ENCODE measurements at places on chromosomes 16 and 17.
A peak's percentile ranks its signal among the peaks of the same experiment; 100 is the strongest.

DNA sequence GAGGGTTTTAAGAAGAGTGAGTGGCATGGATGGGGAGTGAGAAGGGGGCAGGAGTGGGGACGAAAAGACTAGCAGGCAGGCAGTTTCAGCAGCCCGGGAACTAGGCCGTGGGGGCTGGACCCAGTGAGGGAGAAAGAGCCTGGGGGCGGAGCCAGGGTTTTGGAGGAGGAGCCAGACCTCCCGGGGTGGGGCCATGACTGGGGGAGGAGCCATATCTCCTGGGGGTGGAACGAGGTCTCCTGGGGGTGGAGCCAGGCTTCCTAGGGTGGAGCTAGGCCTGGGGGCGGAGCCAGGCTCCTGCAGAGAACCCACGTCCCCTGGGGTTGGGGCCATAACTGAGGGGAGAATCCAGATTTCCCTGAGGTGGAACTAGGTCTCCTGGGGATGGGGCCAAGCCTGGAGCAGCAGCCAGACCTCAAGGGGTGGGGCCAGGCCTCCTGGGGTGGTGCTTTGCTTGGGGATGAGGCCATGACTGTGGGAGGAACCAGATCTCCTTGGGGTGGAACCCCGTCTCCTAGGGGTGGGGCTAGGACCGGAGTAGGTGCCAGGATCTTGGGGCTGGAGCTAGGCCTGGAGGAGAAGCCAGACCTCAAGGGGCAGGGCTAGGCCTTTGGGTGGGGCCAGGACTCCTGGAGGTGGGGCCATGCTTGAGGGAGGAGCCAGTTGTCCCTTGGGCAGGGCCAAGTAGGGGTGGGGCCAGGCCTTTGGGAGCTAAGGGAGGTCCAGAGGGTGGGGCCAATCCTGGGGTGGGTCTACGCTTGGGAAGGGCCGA, 41.7 kb upstream of the JPH3 start:
- no peak for DNase-seq

DNA sequence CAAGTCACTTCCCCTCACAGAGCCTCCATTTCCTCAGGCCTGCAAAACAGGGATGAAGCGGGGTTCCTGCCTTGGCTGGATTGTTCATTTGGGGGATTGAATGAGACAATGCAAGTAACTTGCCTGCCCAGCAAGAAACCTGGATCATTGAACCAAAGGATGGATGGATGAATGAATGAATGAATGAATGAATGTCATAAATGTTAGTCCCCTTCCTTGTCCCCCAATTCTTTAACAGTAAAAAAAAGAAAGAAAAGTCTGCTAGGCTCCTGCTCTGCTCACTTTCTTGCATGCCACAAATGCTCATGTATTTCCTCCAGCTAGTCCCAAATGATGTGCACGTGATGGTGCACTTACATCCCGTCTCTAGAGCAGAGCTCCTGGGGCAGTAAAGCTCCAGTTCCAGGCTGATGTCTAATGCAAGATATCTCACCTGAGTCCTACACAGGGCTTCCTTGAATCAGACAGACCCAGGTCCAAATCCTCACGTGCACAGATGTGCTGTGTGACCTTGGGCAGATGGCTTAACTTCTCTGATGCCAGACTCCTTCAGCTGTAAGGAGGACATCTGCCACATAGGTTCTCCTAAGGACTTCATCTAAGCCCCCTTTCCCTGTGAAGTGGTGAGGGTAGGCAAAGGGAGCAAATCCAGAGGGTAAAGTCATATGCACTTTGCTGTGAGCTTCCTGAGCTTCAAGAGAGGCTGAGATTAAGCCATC, 45.5 kb downstream of the C16orf82 start:
- peak; percentile 38 for DNase-seq

DNA sequence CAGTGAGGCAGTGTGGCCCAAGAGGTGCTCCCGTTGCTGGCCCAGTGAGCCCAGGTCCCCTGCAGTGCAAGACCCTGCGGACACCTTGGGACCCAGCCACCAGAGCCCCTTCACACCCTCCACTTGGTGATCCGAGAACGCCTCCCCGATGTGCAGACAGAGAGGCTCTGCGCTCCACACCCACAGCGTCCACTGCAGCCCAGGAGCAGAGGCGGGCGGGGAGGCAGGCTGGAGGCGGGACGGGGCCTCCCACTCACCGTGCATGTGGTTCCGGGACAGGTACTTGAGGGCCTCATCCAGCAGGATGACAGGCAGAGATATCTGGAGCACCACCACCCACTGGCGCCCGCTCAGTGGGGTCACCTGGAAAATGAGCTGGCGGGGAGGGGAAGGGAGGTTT, 12.1 kb upstream of the P2RX1 start:
- DNase-seq: no peak

DNA sequence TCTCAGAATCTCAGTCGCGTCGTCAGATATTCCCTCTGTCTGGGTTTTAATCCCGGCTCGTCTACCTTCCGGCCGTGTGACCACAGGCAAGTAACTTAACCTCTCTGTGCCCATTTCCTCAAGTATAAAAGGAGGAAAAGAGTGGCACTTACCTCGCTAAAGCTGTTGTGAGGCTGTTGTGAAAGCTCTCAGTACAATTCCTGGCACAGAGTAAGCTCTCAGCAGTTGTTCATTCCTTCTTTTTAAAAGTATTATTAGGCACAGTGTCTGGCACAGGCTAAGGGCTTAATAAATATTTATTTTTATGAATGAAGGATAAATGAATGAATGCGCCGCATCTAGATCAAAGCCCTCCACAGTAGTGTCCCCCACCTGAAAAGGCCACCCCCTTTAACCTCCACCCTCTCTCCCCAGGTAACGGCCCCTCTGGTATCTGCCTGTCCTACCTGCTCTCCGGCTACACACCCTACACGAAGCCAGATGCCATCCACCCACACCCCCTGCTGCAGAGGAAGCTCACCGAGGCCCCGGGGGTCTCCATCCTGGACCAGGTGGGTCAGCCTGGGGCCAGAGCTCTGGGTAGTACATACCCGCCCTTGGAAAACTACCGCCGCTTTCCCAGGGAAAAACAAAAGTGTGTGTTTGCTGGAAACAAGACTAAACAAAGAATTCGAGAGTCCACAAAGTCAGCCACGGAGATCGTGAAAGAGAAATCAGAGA, 6.0 kb downstream of the OSGIN1 start:
- no peak for DNase-seq

DNA sequence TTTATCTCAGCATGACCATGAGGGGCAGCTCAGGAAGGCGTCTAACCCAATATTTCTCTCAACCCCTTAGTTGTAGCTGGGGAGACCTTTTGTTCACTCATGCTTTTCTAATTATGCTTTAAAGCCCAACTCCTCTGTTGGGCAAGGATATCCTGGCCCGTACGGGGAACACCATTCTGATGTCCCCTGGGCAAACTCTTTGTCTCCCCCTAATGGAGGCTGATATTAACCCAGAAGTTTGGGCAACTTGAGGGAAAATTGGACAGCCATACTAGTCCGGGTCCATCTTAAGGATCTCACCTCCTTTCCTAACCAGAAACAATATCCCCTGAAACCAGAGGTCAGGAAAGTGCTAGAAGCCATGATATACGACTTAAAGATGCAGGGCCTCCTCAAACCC, 143.7 kb upstream of the COX10 start:
- no peak for DNase-seq

- DNase-seq: no peak
Measured at GRCh38 chr16:705431-706188, at the start of gene FBXL16. FBXL16 (minus strand) TSS chr16:705801; CDS start chr16:697405, 8,396 bp downstream.

DNA sequence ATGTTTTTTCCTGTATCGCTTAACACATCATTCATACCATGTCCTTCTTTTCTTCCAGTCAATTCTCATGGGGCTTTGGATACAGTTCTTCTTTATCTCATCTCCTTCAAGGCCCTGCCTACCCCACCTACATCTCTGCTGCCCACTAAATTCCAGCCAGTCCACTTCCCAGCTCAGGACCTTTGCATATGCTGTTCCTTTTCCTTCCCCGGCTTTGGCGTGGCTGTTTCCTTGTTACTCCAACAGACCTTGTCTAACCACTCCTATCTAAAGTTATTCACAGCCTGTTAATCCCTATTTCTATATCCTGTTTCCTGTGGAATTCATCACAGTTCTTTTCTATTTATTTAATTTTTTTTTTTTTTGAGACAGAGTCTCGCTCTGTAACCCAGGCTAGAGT, 6.6 kb upstream of the STAT3 start:
- no peak for DNase-seq

- DNase-seq: no peak
Measured at GRCh38 chr16:2819939-2820835, 3.1 kb downstream of the PRSS21 start.

DNA sequence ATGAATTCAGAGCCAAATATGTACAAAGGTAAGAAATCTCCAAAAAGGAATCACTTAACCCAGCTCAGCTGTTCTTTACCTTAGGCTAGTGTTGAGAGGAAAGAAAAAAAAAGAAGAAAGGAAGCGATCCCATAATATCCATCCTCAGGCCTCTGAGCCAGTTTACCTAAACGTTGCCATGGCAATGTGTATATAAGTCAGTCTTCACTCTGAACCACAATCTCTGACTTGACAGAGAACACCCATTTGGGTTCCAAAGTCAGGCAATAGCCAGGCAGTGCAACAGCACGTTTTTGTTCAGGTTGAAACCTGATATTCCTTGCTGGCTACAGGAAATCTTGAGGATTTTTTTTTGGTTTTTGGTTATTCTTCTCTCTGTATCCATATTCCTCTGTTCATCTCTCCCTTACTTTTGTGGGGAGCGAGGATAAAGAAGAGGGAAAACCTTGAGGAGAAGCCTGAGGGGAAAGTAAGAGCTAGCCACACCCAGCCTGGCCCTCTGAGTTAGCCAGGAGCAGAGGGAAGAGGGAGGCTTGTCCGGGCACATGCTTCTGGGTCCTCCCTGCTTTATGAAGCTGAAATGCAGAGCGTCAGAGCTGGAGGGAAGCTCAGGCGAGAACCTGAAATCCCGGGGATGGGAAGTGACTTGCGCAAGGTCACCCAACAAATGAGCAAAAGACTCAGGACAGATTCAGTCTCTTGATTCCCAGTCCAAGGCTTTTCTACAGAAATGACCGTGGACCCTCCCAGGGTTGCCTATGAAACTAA, 152.7 kb downstream of the SOX9 start:
- DNase-seq: no peak

- no peak for DNase-seq
Measured at GRCh38 chr16:14203166-14203565, 132.0 kb downstream of the MRTFB start.

DNA sequence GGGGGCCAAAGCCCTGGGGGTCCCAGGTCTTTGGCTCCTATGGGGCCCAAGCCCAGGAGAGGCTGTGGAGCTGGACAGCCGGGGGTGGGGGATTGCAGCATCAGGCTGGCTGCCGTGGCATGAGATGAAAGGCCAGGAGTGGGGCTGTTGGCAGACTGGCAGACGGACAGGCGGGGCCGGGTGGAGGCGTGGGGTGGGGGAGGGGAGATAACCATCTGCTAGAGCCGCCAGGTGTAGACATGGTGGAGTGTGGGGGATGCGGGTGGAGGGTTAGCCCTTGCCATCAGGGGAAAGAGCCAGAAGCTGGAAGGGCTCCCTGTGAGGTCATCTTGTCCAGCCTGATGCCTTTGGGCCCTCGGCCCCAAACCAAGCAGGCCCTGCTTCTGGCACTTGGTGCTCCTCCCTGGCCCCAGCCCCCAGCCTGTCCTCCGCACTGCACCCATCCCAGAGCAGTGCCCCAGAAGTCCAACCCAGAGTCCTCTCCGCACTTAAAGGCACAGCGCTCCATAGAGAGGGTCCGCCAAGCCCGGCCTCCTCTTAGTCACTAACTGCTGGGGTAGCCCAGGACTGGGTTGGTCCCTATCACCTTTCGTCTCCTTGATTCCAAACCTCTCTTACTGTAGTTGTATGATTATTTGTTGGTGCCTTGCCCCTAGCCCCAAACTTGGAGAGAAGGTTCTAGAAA, 33.3 kb upstream of the DLX4 start:
- no peak for DNase-seq

DNA sequence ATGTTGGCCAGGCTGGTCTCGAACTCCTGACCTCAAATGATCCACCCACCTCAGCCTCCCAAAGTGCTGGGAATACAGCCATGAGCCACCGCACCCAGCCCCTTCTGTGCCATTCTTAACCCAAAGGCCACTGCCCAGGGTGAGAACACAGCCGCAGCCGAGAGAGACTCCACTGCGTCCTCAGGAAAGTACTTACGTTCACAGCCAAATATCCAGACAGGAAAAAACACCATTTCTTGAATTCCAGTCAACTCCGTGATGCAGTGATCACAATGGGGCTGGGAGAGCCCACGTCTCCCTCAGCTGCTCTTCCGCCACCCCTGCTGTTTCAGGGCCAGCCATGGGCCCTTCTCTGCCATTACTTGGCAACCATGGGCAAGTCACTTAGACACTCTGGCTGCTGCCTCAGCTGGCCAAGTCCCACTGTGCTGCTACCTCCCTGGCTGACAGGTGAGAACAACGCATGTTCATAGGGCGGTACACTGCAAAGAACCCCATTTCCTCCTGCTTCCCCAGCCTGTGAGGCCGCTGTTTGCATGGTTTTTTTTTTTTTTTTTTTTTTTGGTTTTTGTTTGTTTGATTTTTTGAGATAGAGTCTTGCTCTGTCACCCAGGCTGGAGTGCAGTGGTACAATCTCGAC, 4.3 kb downstream of the CDIP1 start:
- no peak for DNase-seq

- DNase-seq: peak; percentile 67
Measured at GRCh38 chr17:74862108-74862901, 2.6 kb upstream of the GRIN2C start.

DNA sequence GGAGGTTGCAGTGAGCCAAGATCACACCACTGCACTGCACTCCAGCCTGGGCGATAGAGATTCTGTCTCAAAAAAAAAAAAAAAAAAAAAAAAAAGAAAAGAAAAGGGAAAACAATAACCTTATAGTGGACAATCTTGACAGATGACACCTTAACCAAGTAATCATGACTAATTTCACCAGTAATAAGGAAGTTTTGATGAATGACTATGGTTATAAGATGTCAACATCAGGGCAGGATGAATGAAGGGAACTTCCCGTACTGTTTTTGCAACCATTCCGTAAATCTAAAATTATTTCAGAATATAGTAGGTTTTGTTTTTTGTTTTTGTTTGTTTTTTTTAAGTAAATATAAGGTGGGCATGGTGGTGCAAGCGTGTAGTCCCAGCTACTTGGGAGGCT, 23.0 kb downstream of the GSPT1 start:
- no peak for DNase-seq

GRCh38 chr16:10906482-10906881, 29.5 kb downstream of the CIITA start:
- no peak for DNase-seq

DNA sequence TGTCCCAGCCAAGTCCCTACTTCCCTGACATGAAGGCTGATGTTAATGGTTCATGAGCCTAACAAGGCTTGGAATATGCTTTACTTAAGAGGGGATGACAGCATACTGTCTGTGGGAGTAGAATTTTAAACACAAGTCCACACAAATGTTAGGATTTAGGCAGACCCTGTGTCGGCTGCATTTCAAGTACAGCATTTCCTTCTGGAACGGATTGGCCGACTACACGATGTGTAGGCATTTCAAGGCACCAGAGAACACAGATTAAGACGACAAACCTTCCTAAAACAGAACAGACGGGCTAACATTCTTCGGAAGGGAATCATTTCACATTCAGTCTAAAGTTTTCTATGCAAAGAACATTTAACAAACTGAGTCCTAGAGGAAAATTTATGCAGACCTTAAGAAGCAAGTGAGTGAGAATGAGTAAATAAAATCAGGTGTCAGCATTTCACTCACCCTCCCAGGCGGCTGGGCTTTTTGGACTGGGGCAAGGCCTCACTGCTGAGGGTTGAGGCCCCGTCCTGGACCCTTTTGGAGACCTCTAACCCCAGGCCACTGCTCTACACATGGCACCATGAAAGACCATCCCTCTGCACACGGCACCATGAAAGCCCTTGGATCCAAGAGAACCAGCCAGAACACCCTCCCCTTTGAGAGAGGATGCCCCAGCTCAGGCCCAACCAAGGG, 67.5 kb downstream of the SMPD3 start:
- no peak for DNase-seq

Data from breast epithelium (tissue), 4 donors.